ENCODE measurements at places on chromosomes 2 and 18.

- no peak for DNase-seq
Measured at GRCh38 chr2:240783819-240784621, 36.0 kb downstream of the KIF1A start.

- no peak for DNase-seq
Measured at GRCh38 chr2:176155356-176156044, 1.6 kb upstream of the HOXD3 start.

DNA sequence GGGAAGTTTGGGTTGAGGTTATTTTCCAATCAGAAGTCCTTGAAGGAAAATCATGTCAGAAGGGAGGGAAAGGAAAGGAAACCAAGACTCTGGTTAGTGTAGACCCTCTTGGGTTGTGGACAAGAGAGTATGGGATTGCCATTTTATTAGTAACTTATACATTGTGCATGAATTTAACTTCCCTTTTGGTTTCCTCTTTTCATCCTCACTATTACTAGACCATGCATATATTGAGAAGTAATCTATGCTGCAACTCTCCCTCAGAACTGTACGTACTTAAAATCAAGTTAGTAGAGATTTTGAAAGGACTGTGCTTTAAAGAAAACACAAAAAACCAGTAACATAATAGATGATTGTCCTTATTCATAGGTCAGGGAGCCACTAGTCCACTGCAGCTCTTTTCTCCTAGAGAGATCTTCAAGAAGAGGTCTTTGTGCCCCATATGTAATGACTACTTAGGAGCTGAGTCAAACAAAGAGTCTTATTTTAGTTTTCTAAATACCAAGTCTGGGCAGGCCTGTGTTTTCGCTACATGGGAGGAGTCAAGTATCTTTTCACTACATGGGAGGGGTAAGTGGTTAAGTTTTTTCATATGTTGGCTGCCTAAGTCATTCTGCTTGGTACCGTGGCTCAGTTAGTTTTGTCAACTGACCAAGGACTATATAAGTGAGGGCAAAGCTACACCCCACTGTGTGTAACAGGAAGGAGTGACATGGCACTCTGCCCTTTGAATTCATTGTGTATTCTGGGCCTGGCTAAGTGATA is 25.2 kb upstream of the FAM117B start:
- no peak for DNase-seq

DNA sequence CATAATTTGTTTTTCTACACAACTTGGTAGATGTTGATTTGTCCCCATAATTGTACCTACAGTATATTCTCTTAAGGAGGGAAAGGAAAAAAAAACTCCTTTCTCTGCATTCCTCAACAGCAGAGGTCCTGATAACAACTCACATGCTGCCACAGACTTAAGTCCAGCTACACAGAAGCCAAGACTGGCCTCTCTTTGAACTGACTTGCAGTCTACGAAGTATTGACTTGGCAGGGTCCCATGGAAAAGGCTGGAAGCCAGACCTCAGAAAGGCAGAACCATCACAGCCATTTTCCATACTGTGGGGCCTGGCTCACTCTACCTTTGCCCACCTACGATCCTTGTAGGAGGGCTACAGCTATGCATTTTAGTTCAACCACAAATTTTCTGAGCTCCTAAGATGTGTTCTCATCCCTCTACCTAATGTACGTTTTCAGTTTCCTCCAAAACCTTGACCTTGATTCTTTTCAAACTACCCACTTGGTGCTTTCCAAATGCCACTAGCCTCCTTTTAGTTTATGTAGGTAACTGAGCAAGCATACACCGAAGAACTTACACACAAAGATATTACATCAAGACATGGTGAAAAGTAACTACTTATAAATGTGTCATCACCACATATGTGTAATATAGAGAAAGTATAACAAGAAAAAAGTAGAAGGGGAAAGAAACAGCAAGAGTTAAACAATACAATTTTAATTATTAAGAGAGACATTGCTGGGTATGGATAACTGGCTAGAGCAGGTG is 12.2 kb downstream of the LONRF2 start:
- DNase-seq, result no peak

DNA sequence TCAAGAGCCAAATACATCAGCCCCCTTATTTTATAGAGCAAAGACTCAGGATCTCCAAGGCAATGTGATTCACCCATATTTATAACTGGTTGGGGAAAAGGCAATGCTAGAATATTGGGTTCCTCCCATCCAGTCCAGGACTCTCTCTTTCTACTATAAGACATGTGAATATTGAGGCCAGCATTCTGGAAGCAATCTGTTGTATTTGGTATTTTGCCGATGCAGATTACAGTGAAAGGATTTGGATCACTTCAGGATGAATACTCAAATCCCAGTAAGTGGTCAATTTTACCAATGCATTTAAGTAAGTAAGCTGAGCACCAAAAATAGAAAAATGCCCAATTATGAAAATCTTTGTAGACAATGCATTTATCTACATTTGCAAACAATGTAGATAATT is 1834.7 kb upstream of the PIK3C3 start:
- no peak for DNase-seq

- DNase-seq, result no peak
Measured at GRCh38 chr2:237576974-237577373, 10.6 kb downstream of the PRLH start.

DNA sequence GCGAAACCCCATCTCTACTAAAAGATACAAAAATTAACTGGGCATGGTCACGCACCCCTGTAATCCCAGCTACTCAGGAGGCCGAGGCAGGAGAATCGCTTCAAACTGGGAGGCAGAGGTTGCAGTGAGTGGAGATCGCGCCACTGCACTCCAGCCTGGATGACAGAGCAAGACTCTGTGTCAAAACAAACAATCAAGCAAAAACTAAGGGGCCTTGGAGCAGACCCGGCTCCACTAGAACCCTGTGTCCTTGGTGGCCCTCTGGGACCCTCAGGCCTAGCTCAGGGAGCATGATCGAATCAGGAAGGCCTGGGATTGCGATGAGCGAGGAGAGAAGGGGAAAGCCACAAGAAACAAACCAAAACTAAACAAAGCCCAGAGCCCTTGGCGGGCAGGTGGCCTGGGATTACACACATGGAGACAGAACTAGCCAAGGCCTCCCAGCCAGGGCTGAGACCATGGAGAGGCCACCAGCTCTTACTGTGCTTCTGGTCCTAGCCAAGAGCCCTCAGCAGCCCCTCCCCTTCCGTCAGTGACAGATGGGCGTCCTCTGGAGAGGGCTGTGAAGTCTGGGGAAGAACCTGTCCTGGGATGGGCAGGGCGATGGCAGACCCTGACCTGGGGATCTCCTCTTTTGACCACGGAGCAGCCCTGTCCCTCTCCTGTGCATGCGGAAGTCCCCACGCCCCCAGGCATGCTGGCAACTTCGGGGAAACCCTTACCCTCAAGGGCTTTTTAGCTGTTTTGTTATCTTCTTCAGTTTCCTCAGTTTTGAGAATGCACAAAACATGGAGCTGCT is 27.4 kb upstream of the CATIP start:
- DNase-seq, result no peak

DNA sequence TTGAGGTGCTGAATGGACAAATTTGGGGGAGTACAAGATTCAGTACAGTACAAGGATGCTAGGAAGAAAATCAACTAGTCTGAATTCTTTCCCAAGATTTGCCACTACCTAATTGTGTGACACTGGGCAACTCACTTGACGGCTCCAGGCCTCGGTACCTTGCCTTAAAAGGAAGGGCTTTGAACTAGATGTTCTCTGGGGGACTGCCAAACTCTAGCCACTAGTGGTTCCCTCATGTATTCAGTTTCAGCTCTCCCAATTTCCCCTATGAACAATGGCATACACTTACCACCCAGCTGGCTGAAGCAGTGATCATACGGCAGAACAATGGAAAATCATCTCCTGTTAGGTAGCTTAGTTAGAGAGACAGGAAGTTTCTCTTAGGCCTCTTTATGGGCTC is 73.4 kb downstream of the VWC2L start:
- no peak for DNase-seq

DNA sequence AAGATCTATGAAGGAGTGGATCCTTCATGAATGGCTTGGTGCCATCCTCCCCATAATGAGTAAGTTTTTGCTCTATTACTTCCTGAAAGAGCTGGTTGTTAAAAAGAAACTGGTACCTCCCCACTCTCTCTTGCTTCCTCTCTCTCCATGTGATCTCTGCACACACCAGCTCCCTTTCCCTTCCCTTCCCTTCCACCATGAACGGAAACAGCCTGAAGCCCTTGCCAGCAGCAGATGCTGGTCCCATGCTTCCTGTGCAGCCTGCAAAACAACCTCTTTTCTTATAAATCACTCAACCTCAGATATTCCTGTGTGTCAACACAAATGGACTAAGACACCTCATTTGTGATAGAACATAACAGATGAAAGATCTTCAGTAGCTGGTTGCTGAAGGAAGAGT is 303.5 kb upstream of the ACVR2A start:
- DNase-seq, result no peak

- DNase-seq, result no peak
Measured at GRCh38 chr2:230023313-230023712, 45.4 kb downstream of the SLC16A14 start.

- DNase-seq, result no peak
Measured at GRCh38 chr18:154151-154550, 4.2 kb upstream of the USP14 start.

GRCh38 chr2:14313341-14313740 is 319.2 kb upstream of the LRATD1 start:
- DNase-seq, result no peak

DNA sequence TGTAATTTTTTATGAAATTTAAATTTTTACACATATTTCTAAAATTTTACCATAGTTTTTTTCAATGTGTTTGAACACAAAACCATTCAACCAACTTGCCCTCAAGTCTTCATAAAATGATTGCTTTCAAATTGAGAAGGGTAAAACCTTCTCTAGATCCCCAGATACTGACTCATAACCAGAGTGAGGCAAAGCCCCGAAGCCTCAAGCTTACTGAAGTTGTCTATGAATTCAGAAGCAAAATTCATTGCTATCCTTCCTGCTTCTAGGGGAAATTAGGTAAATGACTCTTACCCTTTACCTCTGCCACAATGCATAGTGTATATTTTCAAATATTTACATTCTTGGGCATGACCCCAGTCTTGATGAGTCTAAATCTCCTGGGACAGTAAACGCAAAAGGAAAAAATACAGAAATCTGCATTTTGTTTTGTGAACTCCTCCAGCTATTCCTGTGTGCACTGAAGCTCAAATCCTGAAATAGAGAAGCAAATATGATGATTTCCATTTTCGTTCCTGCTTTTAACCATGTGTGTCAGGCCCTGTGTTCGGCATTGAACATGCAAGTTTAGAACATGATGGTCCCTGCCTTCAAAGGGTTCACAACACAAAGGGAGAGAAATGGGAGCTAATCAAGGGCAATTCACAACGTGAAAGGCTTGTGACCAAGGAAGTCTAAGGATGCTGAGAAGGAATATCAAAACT is 246.3 kb downstream of the SUCLG1 start:
- no peak for DNase-seq

- no peak for DNase-seq
Measured at GRCh38 chr2:168438553-168438952, 17.5 kb upstream of the CERS6 start.

DNA sequence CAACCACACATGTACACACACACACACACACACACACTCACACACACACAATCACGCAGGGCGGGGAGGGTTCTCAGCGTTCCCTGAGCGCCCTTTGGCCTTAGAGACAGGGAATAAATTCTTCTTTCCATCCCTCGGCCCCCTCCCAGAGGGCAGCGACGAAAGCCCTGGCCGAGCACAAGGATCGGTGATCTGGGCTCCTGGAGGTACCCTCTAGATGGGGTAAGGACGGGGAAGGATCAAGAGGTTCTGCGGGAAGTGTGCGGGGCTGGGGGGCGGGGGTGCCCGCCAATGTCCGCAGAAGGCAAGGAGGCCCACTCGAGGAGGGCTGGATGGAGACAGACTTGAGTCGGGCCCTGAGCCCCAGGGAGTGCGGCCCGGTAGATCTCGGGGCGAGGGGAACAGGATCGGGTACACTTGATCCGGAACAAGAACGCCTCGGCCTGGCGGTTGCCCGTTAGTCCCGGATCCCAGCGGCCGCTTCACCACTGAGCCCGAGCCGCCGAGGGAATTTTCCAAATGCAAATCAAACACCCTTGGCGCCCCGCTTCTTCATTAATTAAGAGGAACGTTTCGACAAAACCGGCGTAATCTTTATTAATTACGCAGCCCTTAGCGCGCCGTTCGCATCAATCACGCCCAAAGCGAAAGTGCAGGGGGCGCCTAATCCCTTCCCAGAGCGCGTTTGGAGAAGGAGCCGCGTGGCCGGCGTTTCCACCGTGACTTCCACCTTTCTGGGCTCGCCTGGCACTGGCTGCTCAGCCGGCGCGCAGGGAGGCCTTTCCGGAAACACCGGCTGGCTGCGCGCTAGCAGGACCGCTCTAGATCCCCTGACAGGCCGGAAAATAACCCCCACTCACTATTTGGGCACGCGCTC is 7.0 kb upstream of the PAX3 start:
- DNase-seq, result no peak

GRCh38 chr18:31750273-31750672 is 10.4 kb downstream of the SLC25A52 start:
- no peak for DNase-seq

- DNase-seq, result no peak
Measured at GRCh38 chr2:49210191-49210590, 55.9 kb upstream of the FSHR start.

All from activated naive CD4-positive, alpha-beta T cell treated with Interleukin-2 at 50 U/mL for 16 hours (primary cell).